ENCODE measurements at places on chromosomes 13 and 19. TPM values are rescaled to one million over a fixed set of nuclear protein-coding genes. Genes with fewer than 3 reads are reported as not detected.

The LGALS7 gene
- not detected for total RNA-seq

The SPC24 gene
- 69.7 TPM for total RNA-seq

The FBXO17 gene
- total RNA-seq = 53.1 TPM

DNA sequence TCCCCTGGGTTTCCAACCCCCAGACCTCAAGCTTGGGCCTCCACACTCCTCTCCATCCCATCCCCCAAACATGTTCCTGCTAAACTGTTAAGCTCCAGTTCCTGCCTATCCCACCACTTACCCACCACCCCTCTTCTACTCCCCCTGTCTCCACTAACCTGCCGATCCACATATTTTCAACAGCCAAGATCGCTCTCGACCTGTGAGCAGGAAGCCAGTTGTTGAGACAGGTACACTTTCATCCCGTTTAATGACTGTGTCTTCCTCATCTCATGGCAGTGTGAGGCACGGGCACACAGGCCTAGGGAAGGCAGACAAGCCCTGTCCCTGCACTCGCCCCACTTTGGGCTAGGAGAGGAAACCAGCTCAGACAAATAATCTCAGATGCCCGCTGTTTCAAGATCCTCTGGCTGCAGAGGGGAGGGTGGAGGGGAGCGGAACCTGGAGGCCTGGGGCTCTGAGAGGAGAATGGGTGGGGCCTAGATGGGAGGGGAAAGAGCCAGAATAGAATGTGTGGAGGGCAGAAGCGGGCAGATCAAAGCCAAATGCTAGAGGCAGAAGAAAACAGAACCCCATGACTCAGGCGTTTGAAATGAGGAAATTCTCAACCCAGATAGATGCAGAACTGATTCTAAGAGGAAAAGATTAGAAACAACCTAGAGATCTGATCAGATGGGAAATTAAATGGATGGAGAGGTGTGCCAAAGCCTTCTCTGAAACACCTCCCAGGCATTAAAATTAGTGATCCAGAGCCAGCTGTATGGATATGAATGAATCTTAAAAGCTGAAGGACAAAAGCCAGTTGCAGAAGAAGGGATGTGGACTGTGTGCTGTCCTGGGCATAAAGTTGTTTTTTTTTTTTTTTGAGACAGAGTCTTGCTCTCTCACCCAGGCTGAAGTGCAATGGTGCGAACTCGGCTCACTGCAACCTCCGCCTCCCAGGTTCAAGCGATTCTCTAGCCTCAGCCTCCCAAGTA is 16.9 kb upstream of the CYP2S1 start:
- peak; percentile 86 for DNase-seq

- DNase-seq = no peak
Measured at GRCh38 chr19:3118232-3119070, 17.4 kb upstream of the GNA15 start.

- no peak for DNase-seq
Measured at GRCh38 chr13:28049215-28049614, 51.2 kb downstream of the FLT3 start.

- DNase-seq = no peak
Measured at GRCh38 chr13:48808683-48809082, 155.0 kb downstream of the CYSLTR2 start.

- no peak for DNase-seq
Measured at GRCh38 chr13:97542102-97542685, 108.2 kb downstream of the RAP2A start.

The LRRC63 gene
- 0.16 TPM for total RNA-seq

All from MG63 (cell line).